ENCODE measurements at places on chromosomes 7 and 10.
A peak's percentile ranks its signal among the peaks of the same experiment; 100 is the strongest.

GRCh38 chr10:59631237-59631636 is 78.4 kb downstream of the SLC16A9 start:
- DNase-seq = no peak

GRCh38 chr7:80136261-80137055 is 1.8 kb downstream of the GNAI1 start:
- DNase-seq = no peak

- DNase-seq = peak; percentile 13
Measured at GRCh38 chr10:16777473-16778370, 39.5 kb downstream of the RSU1 start.

DNA sequence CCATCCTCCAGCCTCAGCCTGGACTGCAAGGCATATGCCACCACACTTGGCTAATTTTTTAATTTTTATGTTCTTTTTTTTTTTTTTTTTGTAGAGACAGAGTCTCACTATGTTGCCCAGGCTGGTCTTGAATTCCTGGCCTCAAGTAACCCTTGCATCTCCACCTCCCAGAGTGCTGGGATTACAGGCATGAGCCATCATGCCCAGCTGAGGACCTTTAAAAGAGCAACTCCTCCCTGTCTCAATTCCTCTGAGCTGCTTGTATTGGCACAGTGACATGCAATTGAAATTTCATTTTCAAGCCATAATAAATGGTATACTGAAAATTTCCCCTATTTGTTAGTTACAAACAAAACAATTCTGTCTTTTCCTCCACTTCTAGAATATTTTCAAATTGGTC is 19.5 kb downstream of the DNAJB9 start:
- no peak for DNase-seq

DNA sequence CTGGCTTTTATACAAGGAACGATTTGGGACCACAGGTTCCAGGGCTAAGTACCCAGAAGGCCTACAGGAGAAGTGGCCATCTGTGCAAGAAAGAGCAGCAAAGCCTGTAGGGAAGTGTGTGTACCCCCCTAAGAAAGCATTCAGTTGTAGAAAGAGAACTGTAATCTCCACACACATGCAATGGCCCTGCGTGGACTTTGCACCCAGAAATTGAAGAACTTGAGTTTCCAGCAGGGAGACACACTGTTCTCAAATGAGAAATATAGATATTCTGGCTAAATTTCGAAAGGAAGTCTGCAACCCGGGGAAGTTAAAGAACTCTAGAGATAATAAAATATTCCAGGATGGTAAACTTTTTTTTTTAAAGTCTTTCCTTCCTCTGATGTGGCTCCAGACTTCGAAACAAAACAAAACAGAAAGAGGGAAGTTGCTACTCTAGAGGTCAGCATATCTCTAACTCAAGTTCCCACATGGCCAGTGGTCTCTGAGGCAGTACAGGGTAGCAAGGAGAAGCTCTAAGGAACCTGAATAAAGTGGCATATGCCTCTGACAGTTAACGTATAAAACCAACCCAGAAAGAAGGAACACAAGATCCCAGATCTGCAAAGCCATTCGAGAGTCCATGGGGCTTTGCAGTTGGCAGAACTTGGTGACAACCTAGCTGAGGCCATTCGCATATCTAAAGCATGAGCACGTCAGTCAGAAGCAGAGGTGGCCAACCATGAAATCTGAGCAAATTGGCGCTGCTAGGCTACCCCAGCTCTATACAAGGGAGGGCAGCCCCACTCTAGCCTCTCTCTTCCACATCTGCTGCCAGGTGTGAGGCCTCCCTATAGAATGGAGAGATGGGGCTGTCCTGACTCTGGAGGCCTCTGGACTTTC is 56.6 kb downstream of the ELMO1 start:
- DNase-seq = no peak

DNA sequence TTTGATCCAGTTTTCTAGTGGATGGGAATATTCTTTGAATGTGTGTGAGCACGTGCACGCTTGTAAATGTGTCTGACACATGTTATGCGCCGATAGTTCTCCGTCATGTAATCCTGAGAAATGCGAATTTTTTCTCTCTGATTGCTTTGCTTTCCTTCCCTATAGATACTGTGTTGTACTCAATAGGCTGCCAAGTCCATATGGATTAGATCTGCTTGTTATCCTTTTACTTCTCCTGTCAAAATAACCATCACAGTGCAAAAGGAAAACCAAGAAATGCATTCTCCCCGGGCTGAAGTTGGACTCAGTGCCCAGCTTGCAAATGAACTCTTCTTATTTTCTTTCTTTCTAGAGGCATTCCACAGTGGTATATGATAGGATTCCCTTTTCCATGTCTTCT is 131.9 kb downstream of the KIAA1217 start:
- no peak for DNase-seq

DNA sequence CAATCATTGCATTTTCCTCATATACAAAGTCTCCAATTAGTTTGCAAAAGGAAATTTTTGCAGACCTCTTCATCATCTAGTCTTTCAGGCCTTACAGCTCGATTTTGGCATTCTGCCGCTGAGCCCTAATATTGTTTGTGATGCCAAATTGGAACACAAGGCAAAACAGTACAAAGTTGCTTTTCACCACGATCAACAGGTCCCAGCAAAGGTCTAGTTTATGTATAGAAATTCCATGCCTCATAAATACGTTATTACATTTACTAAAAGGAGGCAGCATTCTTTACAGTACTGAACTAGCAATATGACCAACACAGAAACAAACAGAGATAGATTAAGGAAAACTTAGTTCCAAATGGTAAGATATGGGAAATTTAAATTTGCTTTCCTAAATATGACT is 7.0 kb upstream of the DNAJC1 start:
- no peak for DNase-seq

- DNase-seq = peak; percentile 59
Measured at GRCh38 chr10:77873536-77874380, 52.8 kb downstream of the DLG5 start.

DNA sequence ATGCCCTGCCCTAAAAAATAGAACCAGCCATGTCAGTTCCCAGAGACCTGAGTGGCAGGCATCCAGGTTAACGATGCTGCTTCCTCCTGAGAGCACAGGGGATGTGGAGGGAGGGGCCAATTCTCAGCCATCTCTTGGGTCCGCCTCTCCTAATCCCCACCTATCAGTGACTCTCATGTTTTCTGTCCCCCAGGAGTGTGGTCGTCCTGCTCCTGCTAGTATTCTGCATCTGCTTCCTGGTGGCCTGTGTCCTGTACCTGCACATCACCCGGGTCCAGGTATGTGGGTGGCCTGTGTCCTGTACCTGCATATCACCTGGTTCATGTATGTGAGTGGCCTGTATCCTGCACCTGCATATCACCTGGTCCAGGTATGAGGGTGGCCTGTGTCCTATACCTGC is 105.3 kb downstream of the ADCY1 start:
- DNase-seq = no peak

DNA sequence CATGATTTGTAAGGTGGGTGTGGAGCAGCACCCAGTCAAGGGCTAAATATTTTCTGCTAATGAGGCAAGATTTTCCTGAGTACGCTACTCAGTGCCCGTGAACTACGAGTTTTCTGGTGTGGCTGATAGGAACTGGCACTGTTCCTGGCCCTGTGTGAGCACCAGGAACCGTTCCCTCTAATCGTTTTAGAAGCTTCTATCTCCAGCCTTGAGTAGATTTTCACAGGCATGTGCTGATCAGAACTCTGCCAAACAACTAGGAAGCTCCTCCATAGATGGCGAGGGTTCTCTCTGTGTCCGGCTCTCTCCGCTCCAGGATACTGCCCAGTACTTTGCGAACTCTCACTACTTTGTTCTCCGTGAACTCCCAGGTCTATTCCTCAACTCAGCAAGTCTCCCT is 17.7 kb downstream of the TRIM4 start:
- no peak for DNase-seq

DNA sequence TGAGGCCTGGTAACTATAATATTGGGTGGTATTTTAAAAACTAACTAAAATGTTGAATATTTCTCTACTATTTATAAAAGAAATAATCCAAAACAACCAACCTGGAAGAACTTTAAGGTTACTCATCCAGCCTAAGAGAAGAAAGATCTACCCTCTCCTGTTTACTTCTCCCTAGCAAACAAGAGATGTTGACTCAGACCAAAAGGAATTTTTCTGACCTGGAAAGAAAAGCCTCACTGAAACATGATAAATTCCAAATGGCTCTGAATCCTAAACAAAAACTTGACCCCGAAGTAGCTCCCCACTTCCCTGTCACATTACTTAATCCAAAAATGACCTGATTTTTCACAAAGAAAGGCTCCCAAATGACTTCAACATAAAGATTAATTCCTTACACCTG is 101.2 kb downstream of the PARD3 start:
- no peak for DNase-seq

- DNase-seq = no peak
Measured at GRCh38 chr10:78533776-78534175, 500.1 kb downstream of the RPS24 start.

GRCh38 chr7:118745927-118746326 is 521.4 kb downstream of the ANKRD7 start:
- DNase-seq = no peak

GRCh38 chr10:47224546-47225218 is 75.3 kb upstream of the GDF10 start:
- no peak for DNase-seq

DNA sequence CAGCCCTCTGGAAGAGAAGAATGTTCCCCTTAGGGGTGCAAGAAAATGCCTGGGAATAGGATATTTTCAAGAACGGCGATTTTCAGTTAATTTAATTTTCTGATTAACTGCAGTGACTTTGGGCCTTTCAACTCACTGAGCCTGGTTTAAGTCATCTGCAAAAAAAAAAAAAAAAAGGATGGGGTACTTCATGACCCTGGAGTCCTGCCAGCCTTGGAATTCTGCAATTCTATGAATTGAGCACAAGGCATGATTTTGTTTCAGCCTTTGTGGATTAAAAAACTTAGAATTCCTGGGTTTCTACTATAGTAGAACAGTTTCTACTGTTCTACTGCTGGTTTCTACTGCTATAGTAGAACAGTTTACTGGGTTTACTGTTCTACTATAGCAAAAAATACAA is 58.3 kb upstream of the CALD1 start:
- no peak for DNase-seq
